ENCODE measurements at places on chromosomes 2 and 18. TPM values are rescaled to one million over a fixed set of nuclear protein-coding genes. Genes with fewer than 3 reads are reported as not detected.

The REG3A gene
- not detected for total RNA-seq

The COL4A4 gene
- 8.8 TPM for total RNA-seq

The STAM2 gene
- 29.8 TPM for total RNA-seq

The ITGA6 gene
- 66.0 TPM for total RNA-seq

The KCNJ3 gene
- 1.6 TPM for total RNA-seq

The SCN7A gene
- 31.2 TPM for total RNA-seq

The LRRTM4 gene
- total RNA-seq, result 2.0 TPM

- no peaks in the 10 kb centered on the region for H3K27me3 ChIP-seq
- DNase-seq, result no peak
- no peaks in the 10 kb centered on the region for H3K36me3 ChIP-seq
- H3K4me1 ChIP-seq, result no peaks in the 10 kb centered on the region
- no peak overlapping the region for H3K4me3 ChIP-seq
- no peak overlapping the region for H3K27ac ChIP-seq
These were observed 68.1 kb downstream of the SDC1 start for GRCh38 chr2:20156836-20157192.

GRCh38 chr18:63137999-63138435 is 181.6 kb downstream of the BCL2 start:
- no peaks in the 10 kb centered on the region for H3K36me3 ChIP-seq
- H3K27me3 ChIP-seq, result no peaks in the 10 kb centered on the region
- peak overlapping the region; percentile 58 for H3K27ac ChIP-seq
- peaks cover 61% of the 10 kb centered on the region for H3K4me1 ChIP-seq
- H3K4me3 ChIP-seq, result peak overlapping the region; percentile 5

- no peak for DNase-seq
- no peaks in the 10 kb centered on the region for H3K4me1 ChIP-seq
- H3K27ac ChIP-seq, result no peak overlapping the region
- H3K36me3 ChIP-seq, result no peaks in the 10 kb centered on the region
These were observed 93.5 kb upstream of the ITPRID2 start for GRCh38 chr2:181798022-181798421.

DNA sequence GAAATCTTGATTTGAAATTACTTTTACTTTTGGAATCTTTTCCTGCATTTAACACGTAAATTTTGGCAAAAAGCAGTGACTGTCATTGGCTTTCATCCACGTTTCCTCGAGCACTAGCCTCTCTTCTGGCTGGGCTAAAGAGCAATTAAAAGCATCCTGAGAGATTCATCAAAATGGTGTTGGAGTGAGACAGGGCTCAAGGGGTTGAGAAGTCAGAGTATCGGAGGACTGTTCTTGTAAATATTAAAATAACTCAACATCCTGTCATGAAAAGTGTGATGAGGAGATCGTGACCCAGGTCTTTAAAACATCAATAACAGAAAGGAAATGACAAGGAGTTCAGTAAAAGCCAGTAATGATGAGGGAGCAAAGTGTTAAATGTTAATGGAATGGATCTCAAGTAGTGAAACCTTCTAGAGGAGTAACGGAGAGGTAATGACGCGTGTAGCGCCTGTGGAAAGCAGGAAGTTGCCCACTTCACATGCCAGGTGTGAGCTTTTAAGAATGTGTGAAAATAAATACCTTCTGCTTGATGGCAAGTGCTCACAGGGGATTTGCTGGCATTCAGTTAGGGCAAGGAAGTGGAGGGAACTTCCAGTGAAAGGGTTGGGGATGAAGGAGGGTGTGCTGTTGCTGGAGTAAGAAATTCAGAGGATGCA is 754.4 kb downstream of the ADCYAP1 start:
- no peak overlapping the region for H3K4me3 ChIP-seq
- no peaks in the 10 kb centered on the region for H3K4me1 ChIP-seq
- no peaks in the 10 kb centered on the region for H3K27me3 ChIP-seq
- DNase-seq, result no peak
- H3K36me3 ChIP-seq, result no peaks in the 10 kb centered on the region

DNA sequence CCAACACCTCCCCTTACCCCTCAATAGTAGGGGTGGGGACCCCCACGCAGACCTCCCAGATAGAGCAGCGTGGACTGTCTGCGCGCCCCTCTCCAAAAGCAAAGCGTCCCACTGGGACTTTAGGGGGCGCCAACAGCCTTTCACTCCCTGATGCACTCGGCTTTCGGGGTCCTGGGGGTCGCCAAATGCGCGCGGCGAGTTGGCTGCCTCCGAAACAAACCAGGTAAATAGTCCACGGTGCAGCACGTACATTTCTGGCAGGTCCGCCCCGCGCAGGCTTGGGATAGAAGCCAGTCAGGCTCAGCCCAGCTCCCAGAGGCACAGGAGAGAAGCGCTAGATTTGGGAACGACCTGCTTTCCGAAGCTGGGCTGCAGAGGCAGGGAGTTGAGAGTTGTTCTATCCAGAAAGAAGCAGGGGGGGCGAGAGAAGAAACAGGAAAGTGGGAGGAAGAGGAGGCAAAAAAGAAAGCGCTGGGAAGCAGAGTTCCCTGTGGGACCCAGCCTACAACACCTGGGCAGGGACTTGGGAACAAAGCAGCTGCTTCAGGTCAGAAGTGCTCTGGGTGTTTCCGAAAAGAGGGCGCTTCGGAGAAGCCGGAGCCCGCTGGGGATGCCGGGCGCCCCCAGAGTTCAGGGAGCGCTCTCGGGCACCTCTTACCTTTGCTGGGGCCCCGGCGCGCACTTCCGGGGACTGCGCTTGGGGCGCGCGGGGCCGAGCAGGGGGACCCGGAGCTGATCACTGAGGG is 544 bp downstream of the EVA1A start:
- DNase-seq, result no peak
- no peaks in the 10 kb centered on the region for H3K36me3 ChIP-seq
- H3K4me3 ChIP-seq, result peak overlapping the region; percentile 70

DNA sequence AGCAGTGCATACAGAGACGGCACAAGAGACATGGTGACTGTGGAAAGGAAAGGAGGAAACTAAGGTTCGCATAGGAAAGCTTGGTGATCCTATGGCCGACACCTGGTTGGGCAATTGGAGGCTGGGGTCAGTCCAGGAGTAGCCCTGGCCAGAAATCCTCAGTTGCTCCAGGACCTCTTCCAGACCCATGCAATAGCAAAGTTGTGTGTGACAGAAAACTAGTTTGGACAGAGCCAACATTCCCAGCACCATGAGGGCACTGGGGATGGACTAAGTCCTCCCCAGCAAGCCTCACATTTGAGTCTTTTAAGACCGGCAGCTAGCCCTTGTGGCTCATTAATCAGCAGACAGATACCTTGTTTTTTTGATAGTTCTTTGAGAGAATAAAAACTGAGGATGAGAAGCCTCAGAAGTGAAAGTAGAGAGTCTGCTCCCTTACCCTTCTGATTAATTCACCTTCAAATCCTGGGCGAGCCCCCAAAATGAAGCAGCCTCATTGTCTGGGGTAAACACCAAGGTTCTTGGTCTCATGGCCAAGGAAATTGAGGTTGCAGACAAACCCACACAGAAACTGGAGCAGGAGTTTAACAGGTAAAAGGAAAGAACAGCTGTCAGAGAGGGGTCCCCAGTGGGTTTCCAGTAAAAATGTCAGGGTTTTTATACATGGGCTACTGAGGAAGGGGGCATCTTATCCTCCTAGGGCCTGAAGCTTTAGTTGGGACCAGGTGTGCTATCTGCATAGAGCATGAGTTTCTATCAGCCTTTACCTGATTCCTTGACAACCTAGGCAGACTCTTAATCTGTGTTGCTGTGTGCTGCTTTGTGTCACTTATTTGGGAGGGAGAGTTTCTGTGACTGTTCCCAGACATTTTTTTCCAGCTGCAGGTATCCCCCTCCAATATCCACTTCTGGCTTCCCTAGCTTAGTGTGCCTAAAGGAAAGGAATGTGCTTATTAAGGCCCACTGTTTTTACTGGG is 39.1 kb downstream of the STK17B start:
- no peak overlapping the region for H3K27ac ChIP-seq
- H3K27me3 ChIP-seq, result no peaks in the 10 kb centered on the region
- H3K4me1 ChIP-seq, result no peaks in the 10 kb centered on the region
- H3K36me3 ChIP-seq, result no peaks in the 10 kb centered on the region
- DNase-seq, result no peak
- no peak overlapping the region for H3K4me3 ChIP-seq

DNA sequence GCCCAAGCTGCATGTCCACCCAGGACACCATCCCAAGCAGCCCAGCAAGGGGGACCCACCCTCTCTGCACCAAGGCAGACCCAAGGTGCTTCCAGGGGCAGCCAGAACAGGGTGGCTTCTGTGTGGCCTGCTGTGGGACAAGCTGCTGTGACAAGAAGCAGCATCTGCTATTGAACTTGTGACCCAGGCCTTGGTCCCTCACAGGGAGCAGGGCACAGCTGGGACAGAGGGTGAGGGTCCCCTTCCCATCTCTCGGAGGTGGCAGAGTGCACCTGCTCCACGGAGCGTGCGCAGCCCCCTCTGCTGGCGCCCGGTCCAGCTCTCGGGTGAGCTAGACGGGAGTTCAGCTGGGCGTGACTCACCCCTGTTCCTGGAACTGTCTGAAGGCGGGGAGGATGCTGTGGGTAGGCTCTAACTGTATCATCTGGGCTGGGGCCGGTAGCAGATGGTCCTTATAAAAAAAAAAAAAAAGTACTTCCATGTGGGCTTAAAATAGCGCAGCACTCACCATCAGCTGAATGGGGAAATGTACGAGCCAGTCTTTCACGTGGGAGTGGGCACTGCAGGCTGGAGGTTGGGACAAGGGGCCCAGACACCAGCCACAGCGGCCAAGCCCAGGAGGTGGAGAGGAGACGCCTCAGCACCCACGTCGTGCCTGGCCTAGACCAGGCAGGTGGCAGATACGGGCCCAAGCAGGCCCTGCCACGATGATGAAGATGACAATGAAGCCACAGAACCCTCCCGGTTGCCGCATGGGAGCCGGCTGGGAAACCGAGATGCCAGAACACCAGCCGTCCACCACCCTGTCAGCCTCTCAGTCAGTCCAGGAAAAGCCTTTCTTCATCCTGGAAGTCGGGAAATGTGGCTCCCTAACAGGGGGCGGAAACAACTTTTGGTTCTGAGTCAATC is 136.8 kb upstream of the ID2 start:
- H3K27me3 ChIP-seq, result no peaks in the 10 kb centered on the region
- H3K4me1 ChIP-seq, result peaks cover 37% of the 10 kb centered on the region
- DNase-seq, result peak; percentile 63
- H3K4me3 ChIP-seq, result no peak overlapping the region
- no peaks in the 10 kb centered on the region for H3K36me3 ChIP-seq
- H3K27ac ChIP-seq, result no peak overlapping the region

DNA sequence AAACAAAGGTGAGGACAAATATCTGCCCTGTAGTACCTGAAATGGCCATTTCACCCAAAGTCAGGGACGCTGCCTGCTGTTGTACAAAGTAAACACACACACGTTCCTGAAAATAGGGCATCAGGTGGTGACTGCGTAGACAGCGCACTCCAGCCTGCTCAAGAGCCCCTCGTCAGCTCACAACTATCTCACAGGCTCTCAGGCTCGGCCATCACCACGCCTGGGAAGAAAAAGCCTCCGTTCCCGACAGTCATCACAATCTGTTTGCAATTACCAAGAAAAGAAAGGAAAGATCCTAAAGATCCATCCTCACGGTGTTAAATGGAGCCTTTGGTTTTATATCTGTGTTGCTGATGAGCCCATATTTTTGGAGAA is 230.2 kb downstream of the ZNF516 start:
- no peak overlapping the region for H3K27ac ChIP-seq
- H3K27me3 ChIP-seq, result no peaks in the 10 kb centered on the region
- H3K4me3 ChIP-seq, result no peak overlapping the region
- no peaks in the 10 kb centered on the region for H3K4me1 ChIP-seq
- no peaks in the 10 kb centered on the region for H3K36me3 ChIP-seq
- DNase-seq, result no peak

GRCh38 chr2:170381678-170382077 is 203.7 kb downstream of the MYO3B start:
- H3K4me1 ChIP-seq, result no peaks in the 10 kb centered on the region
- DNase-seq, result no peak
- H3K27ac ChIP-seq, result no peak overlapping the region
- no peaks in the 10 kb centered on the region for H3K36me3 ChIP-seq
- H3K27me3 ChIP-seq, result peaks cover 27% of the 10 kb centered on the region
- H3K4me3 ChIP-seq, result no peak overlapping the region

- H3K27ac ChIP-seq, result no peak overlapping the region
- H3K4me1 ChIP-seq, result peaks cover 3% of the 10 kb centered on the region
- peaks cover 19% of the 10 kb centered on the region for H3K27me3 ChIP-seq
- no peak overlapping the region for H3K4me3 ChIP-seq
- DNase-seq, result no peak
- H3K36me3 ChIP-seq, result no peaks in the 10 kb centered on the region
These were observed 19.9 kb downstream of the SNORC start for GRCh38 chr2:232889876-232890401.

DNA sequence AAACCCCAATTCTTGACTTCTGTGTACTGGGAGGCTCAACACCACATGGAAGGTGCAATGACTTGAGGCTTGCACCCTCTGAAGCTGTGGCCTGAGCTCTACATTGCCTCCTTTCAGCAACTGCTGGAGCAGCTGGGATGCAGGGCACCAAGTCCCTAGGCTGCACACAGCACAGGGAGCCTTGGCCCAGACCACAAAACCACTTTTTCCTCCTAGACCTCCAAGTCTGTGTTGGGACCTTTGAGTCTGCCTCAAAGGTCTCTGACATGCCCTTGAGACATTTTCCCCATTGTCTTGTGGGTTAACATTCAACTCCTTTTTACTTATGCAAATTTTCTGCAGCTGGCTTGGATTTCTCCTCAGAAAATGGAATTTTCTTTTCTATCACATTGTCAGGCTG is 62.6 kb upstream of the KCNE4 start:
- H3K4me1 ChIP-seq, result peaks cover 17% of the 10 kb centered on the region
- no peaks in the 10 kb centered on the region for H3K36me3 ChIP-seq

DNA sequence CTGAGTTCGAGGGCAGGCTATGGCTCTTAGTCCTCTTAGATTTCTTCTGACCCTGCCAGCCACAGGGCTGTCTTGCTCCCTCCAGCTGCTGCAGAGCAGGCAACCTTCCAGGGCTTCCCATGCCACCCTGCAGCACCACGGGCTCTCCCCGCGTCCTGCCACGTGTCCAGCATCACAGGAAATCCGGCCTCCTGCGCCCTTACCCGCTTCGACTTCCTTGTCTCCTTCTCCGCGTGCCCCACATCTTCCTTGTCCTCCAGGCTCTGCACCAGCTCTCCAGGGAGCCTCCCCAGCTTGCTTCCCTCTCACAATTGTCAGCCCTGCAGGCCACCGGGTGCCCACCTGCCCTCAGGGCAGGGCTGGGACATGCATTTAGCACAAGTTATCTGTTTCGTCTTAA is 253.5 kb downstream of the DCDC2C start:
- no peaks in the 10 kb centered on the region for H3K36me3 ChIP-seq
- H3K4me3 ChIP-seq, result no peak overlapping the region

DNA sequence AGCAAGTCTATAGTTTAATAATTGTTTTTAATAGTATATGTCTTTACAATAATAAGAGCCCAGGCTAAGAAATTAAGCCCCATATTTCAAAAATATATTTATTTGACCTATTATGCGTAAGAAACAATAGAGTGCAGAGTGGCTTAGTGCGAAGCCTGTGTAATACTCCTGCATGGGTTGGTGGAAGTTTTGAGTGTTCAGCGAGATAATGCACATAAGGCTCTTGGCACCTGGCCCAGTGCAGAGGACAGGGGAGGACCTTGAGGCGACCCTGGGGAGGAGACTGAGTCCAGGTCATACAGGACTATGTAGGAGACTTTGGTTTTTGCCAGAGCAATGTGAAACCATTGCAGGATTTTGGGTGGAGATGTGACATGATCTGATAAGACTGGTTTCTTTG is 132.4 kb upstream of the ST6GAL2 start:
- no peak overlapping the region for H3K27ac ChIP-seq
- no peaks in the 10 kb centered on the region for H3K36me3 ChIP-seq
- no peaks in the 10 kb centered on the region for H3K27me3 ChIP-seq
- no peak overlapping the region for H3K4me3 ChIP-seq
- H3K4me1 ChIP-seq, result no peaks in the 10 kb centered on the region

Data from heart right ventricle (tissue), 16 donors.